RKO (cell line): ENCODE measurements at places on chromosomes 2 and 18.

DNA sequence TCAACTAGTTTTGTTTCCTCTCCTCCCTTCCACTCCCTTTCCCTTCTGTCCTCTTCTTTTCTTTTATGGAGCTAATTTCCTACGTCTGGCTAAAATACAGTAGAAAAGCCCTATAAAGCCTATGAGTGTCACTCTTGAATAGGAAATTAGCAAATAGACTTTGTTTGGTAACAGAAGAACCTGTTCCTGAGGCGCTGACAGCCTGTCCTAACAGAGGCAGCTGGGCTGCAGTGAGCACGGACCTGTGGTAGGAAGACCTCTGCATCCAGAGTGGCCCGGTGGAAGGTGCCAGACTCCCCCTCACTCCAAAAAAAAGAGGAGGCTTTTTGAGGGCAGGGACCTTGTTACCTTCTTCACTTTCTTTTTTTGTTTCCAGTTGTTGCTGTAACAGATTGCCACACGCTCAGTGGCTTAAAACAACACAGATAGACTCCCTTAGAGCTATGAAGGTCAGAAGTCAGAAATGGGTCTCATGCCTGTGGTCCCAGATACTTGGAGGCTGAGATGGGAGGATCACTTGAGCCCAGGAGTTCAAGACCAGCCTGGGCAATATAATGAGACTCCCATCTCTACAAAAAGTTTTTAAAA lies 81.2 kb upstream of the TXNDC2 start:
- DNase-seq: no peak

GRCh38 chr2:213010106-213010779 lies 141.2 kb downstream of the IKZF2 start:
- DNase-seq: no peak

GRCh38 chr2:168252976-168253375 lies 5.6 kb upstream of the STK39 start:
- DNase-seq: no peak

DNA sequence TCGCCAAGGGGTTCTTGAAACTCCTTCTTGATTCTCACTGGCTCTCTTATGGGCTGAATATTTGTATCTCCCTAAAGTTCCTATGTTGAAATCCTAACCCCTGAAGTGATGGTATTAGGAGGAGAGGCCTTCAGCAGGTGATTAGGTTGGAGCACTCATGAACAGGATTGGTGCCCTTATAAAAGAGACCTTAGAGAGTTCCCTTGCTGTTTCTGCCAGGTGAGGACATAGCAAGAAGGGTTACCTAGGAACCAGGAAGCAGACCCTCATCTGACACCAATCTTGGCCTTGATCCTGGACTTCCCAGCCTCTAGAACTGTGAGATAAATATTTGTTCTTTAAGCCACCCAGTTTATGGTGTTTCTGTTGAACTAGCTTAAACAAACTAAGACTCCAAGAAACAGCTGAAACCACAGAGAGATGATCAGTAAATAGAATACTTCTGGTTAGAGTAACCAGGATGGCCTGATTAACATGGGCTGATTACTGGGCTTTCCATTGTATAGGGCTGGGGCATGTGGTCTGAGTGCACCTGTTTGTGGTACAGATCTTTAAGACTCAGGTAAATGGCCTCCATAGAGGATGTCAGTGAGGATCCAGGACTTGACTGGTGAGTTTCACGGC lies 7.7 kb upstream of the CDC42EP3 start:
- no peak for DNase-seq

GRCh38 chr2:7931808-7932207 lies 750.0 kb upstream of the ID2 start:
- no peak for DNase-seq
